ENCODE measurements at places on chromosomes 4 and X.

- peak; percentile 68 for DNase-seq
These were observed at the start of gene SPOCK3 for GRCh38 chr4:167234316-167234881. TSS of gene SPOCK3 (minus strand) at chr4:167234494.

GRCh38 chr4:105150503-105150902, 3.8 kb downstream of the TET2 start:
- DNase-seq = no peak

DNA sequence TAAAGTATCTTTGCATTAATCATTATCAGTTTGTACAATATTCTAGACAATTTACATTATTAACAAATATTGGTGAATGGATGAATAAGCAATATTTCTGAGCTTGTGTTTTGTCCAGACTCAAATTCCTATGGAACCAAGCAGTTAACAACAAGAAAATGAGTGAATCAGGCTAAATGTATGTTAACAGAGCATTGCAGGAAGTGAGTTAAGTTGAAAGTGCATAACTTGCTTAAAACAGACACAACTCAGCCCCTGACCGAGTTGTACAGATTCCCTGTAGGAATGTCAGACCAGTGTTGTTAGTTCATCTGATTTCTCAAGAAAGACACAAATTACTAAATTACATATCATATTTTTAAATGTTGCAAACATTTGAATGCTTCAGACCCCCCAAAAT, 23.7 kb upstream of the CSN1S1 start:
- DNase-seq = no peak

GRCh38 chr4:106058921-106059320, 163.7 kb downstream of the NPNT start:
- DNase-seq = no peak

GRCh38 chrX:154375156-154375504, 696 bp upstream of the FLNA start:
- DNase-seq = no peak

- no peak for DNase-seq
These were observed 740.4 kb downstream of the TRIML1 start for GRCh38 chr4:188879598-188879997.

DNA sequence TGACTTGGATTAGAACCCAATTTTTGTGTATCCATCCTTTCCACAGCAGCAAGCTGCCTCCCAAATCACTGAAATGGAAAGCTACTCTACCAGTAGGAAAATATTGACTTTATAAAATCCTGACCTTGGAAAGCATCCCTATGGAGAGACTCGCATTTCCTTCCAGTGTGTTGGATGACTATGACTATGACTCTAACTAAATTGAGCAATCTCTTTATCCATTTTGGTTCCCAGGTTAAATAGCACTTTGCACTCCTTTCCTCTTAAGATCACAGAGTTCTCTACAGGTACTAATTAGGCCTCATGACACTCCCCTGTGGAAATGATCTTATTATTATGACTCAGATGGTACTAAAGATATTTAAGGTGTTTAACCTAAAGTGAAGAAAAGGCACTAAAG, 431.8 kb downstream of the PPARGC1A start:
- no peak for DNase-seq

- no peak for DNase-seq
These were observed 86.6 kb downstream of the NR3C2 start for GRCh38 chr4:148355442-148356123.

GRCh38 chrX:56733459-56734046, 4.5 kb downstream of the NBDY start:
- peak; percentile 32 for DNase-seq

Measured in HAP-1 (cell line).